ENCODE measurements at places on chromosomes 4 and X. TPM values are rescaled to one million over a fixed set of nuclear protein-coding genes. Genes with fewer than 3 reads are reported as not detected.

- H3K4me1 ChIP-seq, result no peaks in the 10 kb centered on the region
- H3K4me3 ChIP-seq, result no peak overlapping the region
- H3K36me3 ChIP-seq, result no peaks in the 10 kb centered on the region
- no peak overlapping the region for H3K27ac ChIP-seq
Measured at GRCh38 chrX:75781611-75782010, 3.4 kb downstream of the MAGEE2 start.

DNA sequence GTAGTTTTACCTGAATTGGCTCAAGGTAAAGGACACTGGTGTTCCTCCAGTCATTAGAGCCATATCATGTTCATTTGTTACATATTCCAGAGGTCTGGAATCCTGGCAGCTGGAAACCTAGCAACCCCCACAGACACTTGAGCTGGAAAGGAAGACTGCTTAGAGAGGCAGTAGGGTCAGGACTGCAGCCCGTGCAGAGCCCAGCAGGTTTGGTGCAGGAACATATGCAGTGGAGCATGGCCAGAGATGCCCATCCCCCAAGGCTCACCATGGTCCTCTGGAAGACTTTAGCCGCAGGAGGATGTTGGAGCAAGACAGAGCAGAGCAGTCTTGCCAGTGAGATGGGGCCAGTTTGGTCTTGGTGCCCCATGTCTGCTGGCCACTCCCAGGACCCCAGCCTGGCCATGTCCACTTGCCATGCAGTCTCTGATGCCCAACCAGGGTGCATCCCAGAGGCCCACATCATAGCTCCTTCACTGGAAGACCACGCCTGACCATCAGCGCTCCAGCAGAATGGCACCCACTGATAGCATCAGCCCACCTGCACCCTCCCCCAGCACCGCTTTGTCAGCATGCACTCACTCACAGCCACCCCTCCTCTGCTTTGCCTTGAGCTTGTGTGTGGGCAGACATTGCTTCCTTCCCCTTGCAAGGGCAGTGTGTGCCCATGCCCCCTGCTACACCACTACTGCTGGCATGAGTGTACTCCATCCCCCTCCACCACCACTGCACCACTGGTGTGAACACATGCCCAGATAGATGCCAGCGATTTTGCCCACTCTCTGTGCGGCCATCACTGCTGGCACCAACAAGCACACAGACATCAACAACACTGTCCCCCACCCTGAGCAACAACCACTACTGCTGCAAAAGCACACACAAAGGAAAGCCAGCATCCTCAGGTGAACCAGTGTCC lies 190.3 kb upstream of the SPOCK3 start:
- H3K36me3 ChIP-seq, result no peaks in the 10 kb centered on the region
- no peaks in the 10 kb centered on the region for H3K27me3 ChIP-seq
- H3K4me3 ChIP-seq, result no peak overlapping the region
- no peak for DNase-seq
- H3K27ac ChIP-seq, result no peak overlapping the region

DNA sequence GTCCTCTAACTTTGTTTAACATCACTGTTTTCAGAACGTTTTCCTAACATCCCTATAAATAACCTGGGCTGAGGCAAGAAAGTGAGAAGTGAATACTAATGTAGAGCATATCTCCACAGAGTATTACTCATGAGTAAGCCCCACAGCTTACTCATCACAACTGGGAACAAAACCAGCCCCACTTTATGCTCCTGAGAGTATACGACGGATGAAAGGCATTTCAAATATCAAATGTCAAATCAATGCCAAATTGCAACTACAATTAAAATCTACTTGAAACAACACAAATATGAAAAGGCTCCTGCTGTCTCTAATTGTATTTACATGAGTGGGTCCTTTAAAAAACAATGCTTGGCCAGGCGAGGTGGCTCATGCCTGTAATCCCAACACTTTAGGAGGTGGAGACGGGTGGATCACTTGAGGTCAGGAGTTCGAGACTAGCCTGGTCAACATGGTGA lies 41.2 kb downstream of the SH3RF1 start:
- no peak overlapping the region for H3K4me3 ChIP-seq
- H3K27ac ChIP-seq, result no peak overlapping the region
- no peak for DNase-seq
- no peaks in the 10 kb centered on the region for H3K36me3 ChIP-seq
- peaks cover 17% of the 10 kb centered on the region for H3K4me1 ChIP-seq
- no peaks in the 10 kb centered on the region for H3K27me3 ChIP-seq

- no peak overlapping the region for H3K4me3 ChIP-seq
- no peaks in the 10 kb centered on the region for H3K36me3 ChIP-seq
- H3K27ac ChIP-seq, result no peak overlapping the region
- H3K4me1 ChIP-seq, result no peaks in the 10 kb centered on the region
- H3K27me3 ChIP-seq, result no peaks in the 10 kb centered on the region
Measured at GRCh38 chrX:5891378-5891777, 337.3 kb downstream of the NLGN4X start.

DNA sequence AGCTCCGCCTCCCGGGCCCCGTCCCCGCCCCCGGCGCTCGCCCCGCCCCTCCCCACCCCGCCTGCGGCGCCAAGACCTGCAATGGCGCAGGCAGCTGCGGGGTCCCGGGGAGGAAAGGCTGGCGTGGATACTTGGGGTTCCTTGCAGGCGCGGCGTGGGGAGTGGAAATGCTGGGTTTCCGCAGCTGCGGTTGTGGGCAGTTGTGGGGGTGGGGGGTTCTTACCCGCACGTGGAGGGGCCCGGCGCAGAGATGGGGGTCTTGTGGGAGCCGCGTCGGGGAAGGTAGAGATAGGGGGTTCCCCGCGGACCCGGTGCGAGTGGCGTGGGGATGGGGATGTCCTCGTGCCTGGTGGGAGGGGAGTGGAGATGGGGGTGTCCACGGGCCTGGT lies 680 bp upstream of the ASMTL start:
- no peaks in the 10 kb centered on the region for H3K36me3 ChIP-seq
- DNase-seq, result peak; percentile 94
- H3K4me3 ChIP-seq, result peak overlapping the region; percentile 81
- H3K27me3 ChIP-seq, result no peaks in the 10 kb centered on the region
- H3K4me1 ChIP-seq, result peaks cover 26% of the 10 kb centered on the region

DNA sequence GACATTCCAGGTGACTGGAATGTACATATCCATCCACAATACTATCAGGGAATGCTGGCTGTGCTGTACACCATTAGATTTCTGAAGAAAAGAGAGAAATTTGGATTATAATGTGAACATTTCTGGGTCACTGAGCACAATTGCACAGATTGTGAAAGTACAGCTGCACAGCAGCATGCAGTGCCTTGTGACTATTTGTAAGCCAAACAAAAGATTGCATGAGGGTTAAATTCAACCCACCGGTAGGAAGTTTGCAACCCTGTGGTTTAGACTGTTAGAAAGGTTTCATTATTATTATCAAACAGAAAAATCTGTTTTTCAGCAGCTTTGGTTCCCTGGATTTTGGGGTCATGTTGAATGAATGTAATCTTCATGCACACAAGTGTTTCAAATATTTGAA lies 24.5 kb downstream of the DDIT4L start:
- no peaks in the 10 kb centered on the region for H3K36me3 ChIP-seq
- no peaks in the 10 kb centered on the region for H3K4me1 ChIP-seq
- H3K4me3 ChIP-seq, result no peak overlapping the region
- no peak overlapping the region for H3K27ac ChIP-seq
- no peak for DNase-seq

DNA sequence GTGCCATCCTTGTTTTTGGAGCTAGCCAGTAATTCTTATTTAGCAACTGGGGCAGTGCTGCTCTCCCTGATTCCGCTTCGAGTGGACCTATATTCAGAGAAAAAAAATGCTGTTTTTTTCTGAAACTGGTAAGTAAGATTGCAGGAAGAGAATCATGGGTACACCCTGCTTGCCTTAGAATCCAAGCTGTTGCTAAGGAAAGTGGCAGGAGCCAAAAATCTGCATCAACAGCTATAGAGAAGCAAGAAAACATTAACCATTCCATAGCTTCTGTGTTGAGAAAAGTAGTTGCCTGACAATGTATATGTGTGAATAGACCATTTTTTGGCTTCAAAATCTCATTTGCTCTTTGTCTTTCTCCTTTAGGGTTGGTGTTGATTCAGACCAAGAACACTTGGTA lies 44.5 kb downstream of the SLC9A6 start:
- no peaks in the 10 kb centered on the region for H3K4me1 ChIP-seq
- H3K27me3 ChIP-seq, result no peaks in the 10 kb centered on the region
- no peak for DNase-seq
- H3K36me3 ChIP-seq, result no peaks in the 10 kb centered on the region
- no peak overlapping the region for H3K4me3 ChIP-seq
- no peak overlapping the region for H3K27ac ChIP-seq

DNA sequence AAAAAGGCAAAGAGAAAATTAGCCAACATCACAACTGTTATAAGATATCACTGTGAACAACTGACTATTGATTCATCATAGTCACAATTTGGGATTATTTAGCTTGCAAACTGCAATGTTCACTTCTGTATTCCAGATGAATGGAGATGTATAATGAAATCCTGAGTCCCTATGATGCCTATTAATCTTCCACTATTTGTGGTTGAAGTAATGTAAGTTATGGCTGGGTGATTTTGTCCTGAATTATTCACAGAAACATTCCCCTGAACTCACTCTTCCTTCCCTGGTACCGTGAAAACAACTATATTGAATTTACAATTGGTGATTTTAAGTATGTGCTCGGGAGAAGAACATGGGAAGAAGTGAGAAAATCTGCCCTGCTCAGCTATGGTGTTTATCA lies 50.8 kb upstream of the NPFFR2 start:
- DNase-seq, result no peak
- no peak overlapping the region for H3K4me3 ChIP-seq
- H3K4me1 ChIP-seq, result no peaks in the 10 kb centered on the region
- no peak overlapping the region for H3K27ac ChIP-seq
- H3K36me3 ChIP-seq, result no peaks in the 10 kb centered on the region

DNA sequence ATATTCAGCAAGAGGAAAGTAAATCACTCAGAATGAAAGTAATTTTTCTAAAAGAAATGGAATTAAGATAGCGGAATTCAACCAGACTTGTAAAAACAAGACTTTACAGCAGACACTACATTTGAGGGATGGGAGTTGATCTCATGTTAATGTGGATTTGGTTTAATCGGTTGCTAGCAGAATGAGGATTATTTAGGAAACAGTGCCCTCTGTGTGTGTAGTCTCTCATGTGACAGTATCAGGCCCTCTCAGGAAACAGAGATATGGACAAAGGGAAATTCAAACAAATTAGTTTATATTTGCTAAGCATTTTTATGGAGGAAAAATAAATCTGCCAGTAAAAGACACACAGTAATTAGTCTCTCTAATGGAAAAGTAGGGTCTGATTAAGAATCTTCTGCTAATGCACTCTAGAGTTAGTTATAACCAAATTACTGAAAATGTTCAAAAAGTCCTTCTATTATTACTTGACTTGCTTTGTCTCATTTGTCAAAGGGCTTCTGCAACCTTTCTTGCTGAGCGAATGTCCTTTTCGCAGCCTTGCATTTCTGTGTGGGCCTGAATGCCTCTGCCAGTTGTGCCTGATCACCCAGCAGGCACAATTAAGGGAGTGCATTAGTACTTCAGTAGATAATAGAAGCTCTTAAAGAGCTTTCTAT lies 1282.3 kb upstream of the TENM3 start:
- H3K4me1 ChIP-seq, result no peaks in the 10 kb centered on the region
- H3K4me3 ChIP-seq, result no peak overlapping the region
- H3K27ac ChIP-seq, result no peak overlapping the region
- DNase-seq, result no peak
- no peaks in the 10 kb centered on the region for H3K27me3 ChIP-seq
- no peaks in the 10 kb centered on the region for H3K36me3 ChIP-seq

DNA sequence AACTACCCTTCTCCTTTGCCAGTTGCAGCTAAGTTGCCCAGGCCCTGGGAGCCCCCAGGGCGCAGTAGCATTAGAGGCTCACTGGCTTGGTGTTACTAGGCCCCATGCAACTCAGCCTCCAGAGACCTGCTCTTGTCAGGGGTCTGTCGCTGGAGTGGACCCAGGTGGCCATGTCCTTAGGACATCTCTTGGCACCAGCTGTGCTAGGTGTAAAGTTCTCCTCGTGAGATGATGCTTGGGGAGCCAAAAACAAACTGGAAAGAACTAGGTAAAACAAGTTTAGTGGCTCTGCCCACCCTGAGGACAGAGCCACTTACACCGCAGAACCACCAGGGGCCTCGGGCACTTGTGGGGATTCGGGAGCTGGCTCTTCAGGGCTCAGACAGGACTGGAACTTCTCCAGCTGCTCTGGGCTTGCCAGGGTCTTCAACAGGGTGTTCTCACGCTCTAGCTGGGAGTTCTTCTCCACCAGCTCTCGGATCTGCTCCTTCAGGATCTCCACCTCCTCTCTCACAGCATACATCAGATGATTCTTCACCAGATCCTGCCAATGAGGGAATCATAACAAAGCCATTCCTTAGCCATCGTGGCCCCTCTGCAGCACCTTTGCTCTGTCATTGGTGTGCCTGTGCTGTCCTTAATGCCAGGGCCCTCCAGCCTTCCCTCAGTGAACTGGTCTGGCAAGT lies 61.2 kb downstream of the TSC22D3 start:
- peak overlapping the region; percentile 74 for H3K4me3 ChIP-seq
- DNase-seq, result no peak
- peaks cover 26% of the 10 kb centered on the region for H3K36me3 ChIP-seq

The STARD8 gene
- 2.0 TPM for total RNA-seq

The TGIF2LX gene
- total RNA-seq, result not detected

The HGFAC gene
- total RNA-seq, result not detected

The ZNF280C gene
- 6.6 TPM for total RNA-seq

The HMGN5 gene
- total RNA-seq, result 0.72 TPM

The TMPRSS11F gene
- 11.3 TPM for total RNA-seq

The GAGE2A gene
- not detected for total RNA-seq

The FGA gene
- total RNA-seq, result not detected

The YIPF7 gene
- total RNA-seq, result not detected

The BTK gene
- total RNA-seq, result 6.8 TPM
